HAP-1 (cell line): ENCODE measurements at places on chromosomes 7 and 10.

GRCh38 chr7:158495786-158496185 lies 91.8 kb downstream of the PTPRN2 start:
- peak; percentile 45 for DNase-seq

GRCh38 chr10:18190840-18191239 lies 50.6 kb downstream of the CACNB2 start:
- no peak for DNase-seq

- DNase-seq = no peak
Observed at GRCh38 chr7:93629291-93629801, 54.8 kb upstream of the CALCR start.

GRCh38 chr7:80614851-80615271 lies 23.6 kb upstream of the CD36 start:
- DNase-seq = no peak

- DNase-seq = no peak
Observed at GRCh38 chr10:47458466-47459154, 25.3 kb downstream of the ANXA8 start.

DNA sequence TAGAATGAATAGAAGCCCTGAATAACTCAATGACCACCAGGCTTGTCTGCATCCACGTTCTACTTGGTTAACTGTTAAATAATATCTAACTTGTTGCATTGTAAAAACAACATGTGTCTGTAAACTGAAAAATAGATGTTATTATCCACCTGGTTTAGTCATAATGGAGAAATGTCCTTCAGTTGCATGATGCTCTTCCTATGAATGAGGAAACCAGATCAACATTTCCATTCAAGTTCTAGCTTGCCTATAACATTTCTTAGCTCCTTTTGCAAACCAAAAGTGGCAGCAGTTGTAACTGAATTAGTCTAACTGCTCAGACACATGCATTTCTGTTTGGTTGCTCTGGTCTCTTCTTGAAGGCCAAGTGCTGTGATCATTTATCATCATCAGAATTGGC lies 62.9 kb upstream of the BET1 start:
- DNase-seq = no peak

DNA sequence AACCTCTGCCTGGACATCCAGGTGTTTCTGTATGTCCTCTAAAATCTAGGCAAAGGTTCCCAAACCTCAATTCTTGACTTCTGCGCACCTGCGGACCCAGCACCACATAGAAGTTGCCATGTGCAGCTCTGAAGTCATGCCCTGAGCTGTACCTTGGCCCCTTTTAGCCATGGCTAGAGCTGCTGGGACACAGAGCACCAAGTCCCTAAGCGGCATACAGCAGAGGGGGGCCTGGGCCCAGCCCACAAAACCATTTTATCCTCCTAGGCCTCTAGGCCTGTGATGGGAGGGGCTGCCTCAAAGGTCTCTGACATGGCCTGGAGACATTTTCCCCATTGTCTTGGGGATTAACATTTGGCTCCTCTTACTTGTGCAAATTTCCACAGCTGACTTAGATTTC lies 14.6 kb downstream of the TMEM243 start:
- DNase-seq = peak; percentile 42

DNA sequence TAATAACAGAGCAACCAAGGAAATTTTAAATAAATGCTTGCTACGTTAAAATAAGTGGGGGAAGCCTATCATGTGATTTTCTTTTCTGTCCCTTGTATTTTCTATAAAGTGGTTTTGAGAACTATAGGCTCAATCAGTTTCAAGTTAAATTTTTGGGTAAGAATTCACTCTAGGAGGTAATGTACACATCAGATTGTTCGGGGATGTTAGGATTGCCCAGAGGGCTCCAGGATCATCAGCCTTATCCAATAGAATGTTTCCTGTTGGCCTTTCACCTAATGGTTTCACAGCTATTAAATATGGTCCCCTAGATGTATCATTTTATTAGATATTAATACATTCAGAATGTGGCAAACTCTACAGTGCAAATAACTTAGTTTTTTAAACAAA lies 438.4 kb upstream of the NPVF start:
- no peak for DNase-seq

GRCh38 chr10:17712717-17713471 lies 39.1 kb upstream of the TMEM236 start:
- no peak for DNase-seq

- no peak for DNase-seq
Observed at GRCh38 chr10:114492351-114493037, 88.2 kb upstream of the AFAP1L2 start.

DNA sequence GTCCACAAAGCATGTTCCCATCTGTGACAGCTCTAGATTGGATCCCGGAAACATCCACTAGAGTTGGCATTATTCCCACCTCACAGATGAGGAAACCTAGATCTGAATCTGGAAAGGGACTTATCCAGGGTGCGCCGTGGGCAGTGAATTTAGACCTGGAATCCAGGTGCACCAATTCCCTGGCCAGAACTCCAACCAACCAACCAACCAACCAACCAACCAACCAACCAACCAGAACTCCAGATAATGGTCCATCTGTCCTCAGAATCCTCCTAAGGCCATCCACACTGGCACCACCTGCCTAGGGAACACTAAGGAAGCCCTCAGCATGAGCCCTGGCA lies 42.0 kb upstream of the ZMIZ1 start:
- no peak for DNase-seq

DNA sequence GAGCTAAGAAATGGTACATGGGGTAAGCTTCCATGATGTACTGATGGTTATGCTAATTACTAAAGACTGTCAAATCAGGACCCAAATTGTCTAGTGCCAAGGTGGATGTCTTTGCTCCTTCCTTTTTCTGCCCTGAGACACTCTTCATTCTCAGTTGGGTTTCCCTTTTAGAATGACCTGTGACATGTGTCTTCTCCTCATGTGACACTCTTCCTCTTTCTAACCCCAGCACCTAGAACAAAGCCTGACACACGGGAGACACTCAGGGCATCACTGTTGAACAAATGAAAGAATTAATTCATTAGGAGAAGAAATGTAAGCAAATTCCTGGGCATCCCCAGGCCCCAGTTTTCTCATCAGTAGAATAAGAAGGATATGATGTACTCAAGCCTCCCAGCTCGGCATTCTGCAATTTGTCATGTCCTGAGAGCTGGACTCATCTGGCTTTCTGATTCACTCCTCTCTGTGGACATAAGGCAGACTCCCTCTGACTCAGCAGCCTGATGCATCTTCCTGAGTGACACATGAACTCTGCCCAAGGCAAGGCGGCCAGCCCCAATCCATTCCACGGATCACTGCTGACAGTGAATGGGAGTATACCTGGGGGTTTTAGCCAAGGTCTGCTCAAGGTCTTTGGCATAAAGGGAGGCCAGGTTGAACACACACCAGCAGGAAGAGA lies 473.8 kb downstream of the KCNMA1 start:
- no peak for DNase-seq

GRCh38 chr7:70710651-70711050 lies 421.3 kb upstream of the GALNT17 start:
- no peak for DNase-seq

GRCh38 chr10:122132331-122132755 lies 138.8 kb upstream of the BTBD16 start:
- DNase-seq = no peak

DNA sequence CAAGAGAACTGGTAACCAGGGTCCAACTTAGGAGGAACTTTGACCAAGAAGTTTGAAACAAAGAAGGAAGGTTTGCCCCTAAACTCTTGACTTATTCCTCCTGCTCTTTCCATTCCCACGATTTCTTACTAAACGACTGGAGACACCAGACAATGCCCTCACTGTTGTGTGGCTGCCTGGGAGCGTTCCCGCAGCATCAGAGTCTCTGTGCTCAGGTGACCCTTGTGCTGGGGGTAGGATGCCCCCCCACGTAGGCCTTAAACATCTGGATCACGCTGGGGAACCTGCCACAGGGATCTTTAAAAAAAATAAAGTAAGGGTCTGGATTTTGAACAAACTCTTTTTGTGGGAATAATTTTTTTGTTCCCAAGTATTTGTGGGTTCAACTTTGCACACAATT lies 30.1 kb upstream of the CTBP2 start:
- DNase-seq = no peak

DNA sequence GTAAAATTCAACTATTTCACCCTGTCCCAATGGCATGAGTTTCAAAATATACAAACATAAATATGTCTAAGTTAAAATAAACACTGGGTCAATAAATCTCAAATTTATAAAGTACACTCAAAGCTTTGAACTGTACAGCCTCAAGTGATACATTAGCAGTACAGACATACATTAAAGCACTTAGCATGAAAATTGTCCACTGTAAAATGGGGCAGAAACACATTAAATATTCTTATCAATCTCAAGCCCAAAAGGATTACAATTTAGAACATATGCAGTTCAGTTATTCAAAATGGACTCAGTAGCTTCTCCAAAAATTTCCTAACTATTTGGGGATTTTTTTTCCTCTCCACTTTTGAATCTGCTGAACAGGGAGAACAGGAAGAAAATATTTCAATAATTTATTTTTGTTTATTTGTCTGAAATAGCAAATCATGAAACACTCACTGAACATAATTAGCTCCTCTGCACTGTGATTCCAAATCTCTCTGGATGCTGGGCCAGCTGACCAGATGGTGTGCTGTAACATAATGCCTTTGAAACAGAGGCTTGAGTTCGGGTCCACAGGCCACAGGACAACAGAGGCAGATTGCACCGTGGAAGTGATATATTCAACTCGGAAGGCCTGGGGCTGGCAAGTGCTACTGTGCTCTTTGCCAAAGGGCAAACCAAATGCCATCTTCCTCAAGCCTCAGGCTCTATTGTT lies 248.9 kb upstream of the LRRN3 start:
- DNase-seq = no peak

- no peak for DNase-seq
Observed at GRCh38 chr7:139047970-139048369, 12.1 kb upstream of the ZC3HAV1L start.

- peak; percentile 63 for DNase-seq
Observed at GRCh38 chr10:12350167-12350872, 973 bp downstream of the CAMK1D start.

DNA sequence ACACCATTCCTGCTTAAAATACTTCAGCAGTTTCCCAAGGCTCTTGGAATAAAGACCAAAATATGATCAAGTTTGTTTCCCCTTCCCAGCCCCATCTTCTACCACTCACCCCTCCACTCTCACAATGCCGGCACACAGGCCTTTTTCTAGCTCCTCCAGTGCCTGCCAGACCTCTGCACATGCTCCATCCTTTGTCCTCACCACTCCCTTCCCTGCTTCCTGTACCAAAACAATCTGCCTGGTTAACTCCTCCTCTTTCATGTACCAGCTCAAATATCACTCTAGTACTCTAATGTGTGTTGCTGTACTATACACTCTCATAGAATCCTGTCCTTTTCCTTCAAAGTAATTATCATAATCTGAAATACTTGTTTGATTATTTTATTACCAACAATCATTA lies 19.4 kb downstream of the SCRN1 start:
- no peak for DNase-seq

GRCh38 chr10:77633376-77633775 lies 4.2 kb downstream of the KCNMA1 start:
- DNase-seq = no peak

DNA sequence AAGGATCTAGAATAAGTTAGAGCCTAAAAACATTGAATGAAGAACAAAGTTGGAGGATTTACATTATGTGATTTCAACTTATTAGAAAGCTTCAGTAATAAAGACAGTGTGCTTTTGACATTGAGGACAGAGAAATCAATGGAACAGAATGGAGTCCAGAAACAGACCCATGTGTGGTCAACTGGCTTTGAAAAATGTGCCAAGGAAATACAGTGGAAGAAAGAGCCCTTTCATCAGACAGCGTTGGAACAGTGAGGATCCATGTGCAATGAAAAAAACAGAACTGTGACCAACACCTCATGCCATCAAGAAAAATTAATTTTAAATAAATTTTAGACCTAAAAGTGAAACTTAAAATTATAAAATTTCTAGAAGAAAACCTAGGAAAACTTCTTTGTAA lies 50.6 kb upstream of the LRRC18 start:
- DNase-seq = no peak

DNA sequence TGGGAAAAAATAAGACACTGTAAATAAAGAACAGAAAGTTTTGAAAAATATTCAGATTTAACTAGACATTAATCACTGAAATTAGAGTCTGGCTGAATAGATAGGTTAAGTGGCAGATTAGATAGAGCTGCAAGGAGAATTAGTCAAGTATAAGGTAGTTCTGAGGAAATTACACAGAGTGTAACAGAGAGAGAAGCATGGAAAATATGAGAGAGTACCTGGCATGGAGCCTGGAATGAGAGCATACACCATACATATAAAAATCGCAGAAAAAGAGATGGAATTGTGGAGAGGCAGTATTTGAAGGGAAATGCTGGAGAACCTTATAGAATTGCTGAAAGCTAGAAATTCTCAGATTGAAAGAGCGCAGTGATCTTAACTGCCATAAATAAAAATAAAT lies 46.9 kb downstream of the ZNRF2 start:
- DNase-seq = no peak

GRCh38 chr7:55211726-55212125 lies 153.4 kb upstream of the LANCL2 start:
- no peak for DNase-seq

- DNase-seq = no peak
Observed at GRCh38 chr7:3019801-3020200, 23.9 kb downstream of the CARD11 start.

GRCh38 chr10:113053091-113053490 lies 103.0 kb downstream of the TCF7L2 start:
- no peak for DNase-seq

DNA sequence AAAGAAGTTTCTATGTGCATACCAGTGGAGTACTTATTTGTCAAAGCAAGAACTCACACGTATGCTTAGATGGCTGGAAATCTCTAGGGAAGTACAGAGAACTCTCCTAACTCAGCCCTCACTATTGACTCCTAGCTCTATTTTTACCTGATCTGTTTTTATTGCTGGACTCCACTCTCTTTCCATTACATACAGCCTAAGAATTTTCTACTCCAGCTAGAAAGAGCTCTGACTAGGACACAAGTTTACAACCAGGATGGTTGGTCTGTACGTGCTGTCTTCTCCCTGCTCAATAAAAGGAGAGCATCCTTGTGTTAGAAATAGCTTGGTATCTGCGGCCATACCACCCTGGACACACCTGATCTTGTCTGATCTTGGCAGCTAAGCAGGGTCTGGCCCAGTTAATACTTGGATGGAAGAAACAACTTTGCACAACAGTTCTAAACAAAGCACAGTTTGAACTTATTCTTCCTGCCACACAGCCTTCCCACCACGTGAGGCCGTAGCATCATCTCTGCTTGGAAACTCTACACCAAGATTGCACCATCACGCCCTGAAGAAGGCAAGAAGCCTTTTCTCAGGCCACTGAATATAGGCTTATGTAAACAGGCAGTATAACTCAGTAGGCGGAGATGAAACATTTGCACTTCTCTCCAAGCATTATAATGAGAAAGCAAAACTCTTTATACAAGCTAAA lies 50.7 kb downstream of the KCNMA1 start:
- no peak for DNase-seq

- DNase-seq = peak; percentile 34
Observed at GRCh38 chr10:97475936-97476594, 22.2 kb downstream of the MMS19 start.
